ENCODE measurements at places on chromosomes 16 and 17. TPM values are rescaled to one million over a fixed set of nuclear protein-coding genes. Genes with fewer than 3 reads are reported as not detected.
A peak's percentile ranks its signal among the peaks of the same experiment; 100 is the strongest.

Gene NGFR
- total RNA-seq = 0.43 TPM

DNA sequence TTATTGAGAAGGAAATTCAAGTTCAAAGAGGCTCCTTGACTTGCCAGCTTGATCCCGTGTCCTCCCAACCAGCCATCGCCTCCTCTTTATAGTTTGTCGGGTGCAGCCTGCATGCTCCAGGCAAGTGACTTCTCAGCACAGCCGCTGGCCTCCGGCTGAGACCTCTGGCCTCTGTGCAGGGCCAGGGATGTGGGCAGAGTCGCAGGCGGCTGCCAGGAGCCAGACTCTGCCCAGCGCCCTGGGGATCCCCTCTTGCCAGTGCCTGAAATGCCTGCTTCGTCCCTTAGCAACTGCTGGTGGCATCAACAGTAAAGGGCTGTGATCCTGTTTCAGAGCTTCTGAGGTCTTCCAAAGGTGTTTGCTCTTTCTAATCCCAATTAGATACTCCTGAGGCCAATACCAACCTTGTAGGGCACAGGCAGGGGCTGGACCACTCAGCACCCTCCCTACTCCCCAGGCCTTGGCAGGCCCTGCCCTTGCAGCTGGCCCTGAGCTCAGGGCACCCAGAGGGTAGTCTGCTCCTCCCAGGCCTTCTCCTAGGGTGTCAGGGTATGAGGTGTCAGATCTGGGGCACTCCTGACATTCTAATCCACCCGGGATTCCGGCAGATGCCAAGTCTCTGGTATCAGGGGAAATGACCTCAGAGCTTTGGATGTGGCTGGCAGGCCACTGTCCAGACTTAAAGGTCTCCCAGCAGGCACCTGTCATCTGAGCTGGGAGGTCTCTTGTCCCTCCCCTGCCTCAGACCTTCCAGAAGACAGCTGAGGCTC is 68.0 kb upstream of the SIAH1 start:
- no peak for DNase-seq

DNA sequence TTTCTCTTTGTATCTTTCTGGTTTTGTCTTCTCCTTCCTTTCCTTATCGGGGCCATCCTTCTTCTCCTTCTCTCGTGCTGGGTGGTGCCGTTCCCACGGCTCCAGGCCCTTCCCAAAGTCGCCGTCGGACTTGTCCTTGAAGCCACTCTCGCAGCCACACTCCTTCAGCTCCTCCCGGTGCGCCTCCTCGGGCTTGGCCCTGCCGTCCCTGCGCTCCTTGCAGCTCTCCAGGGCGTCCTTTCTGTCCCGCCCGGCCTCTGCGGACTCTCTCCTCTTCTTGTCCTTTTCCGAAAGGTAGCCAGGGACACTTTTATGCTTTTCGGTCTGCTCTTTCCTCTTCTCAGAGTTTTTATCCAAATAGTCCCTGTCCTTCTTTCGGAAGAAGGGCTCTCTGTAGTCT is 65.9 kb downstream of the ZNF778 start:
- no peak for DNase-seq

- DNase-seq = no peak
Observed at GRCh38 chr17:75402026-75402425, 3.5 kb downstream of the GRB2 start.

DNA sequence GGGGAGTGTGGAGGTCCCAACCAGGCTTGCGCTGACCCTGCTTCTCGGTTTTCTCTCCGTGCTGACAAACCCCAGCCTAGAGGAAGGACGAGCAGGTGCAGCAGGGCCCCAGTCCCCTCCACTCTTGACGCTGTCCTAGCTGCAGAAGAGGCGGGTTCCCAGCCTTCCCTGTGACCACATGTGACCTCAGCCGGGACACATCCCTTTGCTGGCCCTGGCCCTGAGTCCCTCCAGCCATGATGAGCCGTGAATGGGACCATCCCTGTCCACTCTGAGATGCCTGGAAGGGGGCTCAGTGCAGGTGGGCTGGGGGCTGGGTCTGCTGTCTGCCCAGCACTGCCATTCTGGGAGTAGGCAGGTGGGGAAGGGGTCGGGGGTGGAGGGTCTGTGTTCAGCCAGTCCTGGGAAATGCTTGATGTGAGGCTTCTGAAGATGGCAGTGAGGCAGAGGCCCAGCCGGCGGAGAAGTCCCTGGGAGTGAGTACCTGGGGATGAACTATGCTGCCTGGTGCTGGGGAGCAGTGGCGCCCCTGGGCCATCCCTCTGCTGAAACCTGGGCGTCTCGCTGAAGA is 1.9 kb upstream of the TUBB3 start:
- DNase-seq = peak; percentile 41

GRCh38 chr17:79985943-79986391 is 49.7 kb downstream of the TBC1D16 start:
- no peak for DNase-seq

Gene CDH5
- not detected for total RNA-seq

DNA sequence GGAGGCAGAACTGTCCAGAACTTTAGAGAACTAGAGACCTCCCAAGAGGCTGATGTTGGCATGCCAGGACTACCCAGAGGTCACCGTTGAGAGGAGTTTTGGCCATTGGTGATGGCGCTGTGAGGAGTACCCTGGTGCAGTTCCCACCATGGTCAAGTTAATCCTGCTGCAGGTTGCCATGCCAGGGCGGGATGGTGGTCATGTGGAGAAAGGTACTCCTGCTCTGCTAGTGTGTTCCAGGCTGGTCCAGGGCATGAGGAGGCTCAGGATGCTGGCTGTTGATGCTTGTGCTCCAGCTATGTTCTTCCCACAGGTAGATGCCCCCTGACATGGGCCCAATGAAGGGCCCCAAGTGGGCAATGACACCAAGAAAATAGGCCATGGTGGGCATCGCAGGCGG is 4.1 kb upstream of the PHF12 start:
- DNase-seq = no peak

DNA sequence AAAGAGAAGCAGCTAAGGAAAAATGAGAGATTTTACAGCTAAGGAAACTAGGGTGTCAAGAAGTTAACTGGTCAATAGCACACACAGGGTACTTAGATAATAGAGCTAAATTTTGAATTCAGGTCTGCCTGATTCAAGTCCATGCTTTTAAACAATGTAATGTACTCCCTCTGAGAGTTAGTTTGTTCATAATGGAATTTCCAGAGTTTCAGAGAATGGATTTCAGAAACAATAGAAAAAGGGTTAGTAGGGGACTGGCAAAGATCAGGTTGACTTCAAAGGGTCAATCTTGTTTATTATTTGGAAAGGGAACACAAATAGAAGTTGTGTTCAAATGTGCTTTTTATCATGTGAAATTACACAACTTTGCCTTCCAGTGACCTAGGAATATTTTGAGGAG is 17.9 kb downstream of the NSRP1 start:
- no peak for DNase-seq

- DNase-seq = no peak
Observed at GRCh38 chr17:15168379-15168778, 96.7 kb downstream of the PMP22 start.

DNA sequence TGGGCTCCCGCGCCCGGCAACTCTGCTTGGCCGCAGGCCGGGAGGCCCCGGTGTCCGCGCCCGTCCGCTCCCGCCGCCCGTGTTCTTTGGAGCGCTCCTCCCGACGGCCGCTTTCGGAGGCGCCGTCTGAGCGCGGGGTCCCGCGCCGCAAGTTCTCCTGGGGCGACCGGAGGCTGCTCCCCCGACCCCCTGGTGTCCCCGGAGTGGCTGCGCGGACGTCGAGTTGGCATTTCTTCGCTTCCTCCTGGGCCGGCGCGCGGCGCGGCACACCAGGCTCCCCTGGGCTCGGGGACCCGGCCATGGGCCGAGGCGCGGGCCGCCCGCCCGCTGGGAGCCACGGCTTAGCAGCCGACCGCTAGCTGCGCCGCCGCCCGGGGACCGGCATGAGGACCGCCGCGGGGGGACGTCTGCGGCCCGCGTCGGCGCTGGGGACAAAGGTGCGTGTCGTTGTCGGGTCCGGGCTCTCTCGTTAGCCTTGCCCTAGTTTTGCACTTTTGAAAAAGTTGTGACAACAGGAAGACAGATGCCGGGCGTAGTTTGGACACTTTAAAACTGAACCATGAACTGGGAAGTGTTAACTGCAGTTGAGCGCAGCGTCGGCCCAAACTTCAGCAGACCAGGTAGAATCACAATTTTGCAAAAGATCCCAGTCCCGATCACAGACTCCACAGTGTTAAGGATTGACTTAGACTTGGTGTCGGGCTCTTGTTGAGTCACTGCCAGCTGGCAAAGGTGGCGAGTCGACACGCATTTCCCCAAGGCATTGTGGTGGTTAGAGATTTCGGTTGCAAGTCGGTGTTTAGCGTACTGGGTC is 700 bp downstream of the UBN1 start:
- peak; percentile 80 for DNase-seq

Gene NKD1
- not detected for total RNA-seq

Gene GAS2L2
- total RNA-seq = not detected

Gene DUSP3
- total RNA-seq = 24.9 TPM

GRCh38 chr17:19720631-19721426 is 4.4 kb upstream of the SLC47A2 start:
- no peak for DNase-seq

DNA sequence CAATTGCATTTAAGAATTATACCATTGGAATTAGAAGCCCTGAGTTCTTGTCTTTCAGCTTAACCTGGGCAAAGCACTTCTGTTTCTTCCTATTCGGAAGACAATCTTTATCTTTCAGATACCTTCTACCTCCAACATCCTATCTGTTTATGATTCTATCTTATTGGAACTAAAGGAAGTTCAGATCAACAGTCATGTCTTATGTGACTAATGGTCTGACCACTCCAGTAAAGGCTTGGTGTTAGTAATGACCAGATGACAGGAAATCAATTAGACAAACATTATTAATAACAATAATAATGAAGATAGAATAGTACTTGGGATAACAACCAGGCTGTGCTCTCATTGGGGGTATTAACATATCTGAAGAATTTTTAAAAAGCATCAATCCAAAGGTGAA is 11.3 kb downstream of the HS3ST3A1 start:
- DNase-seq = peak; percentile 42

Gene LHX1
- not detected for total RNA-seq

Gene CES5A
- total RNA-seq = not detected

DNA sequence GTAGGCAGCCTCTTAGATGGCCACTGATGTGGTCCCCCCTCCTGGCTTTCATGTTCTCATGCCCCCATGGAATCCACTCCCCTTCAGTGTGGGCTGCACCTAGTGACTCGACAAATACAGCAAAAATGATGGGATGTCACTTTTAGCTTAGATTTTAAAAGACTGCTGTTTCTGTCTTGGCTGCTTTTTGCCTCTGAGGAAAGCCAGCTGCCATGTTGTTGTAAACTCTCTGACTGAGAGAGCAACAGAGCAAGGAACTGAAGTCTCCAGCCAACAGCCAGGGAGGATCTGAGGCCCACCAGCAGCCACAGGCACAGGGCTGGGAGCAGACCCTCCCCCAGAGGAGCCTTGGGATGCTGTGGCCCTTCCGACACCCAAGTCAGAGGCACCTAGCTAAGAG is 60.6 kb upstream of the MARCHF10 start:
- DNase-seq = no peak

DNA sequence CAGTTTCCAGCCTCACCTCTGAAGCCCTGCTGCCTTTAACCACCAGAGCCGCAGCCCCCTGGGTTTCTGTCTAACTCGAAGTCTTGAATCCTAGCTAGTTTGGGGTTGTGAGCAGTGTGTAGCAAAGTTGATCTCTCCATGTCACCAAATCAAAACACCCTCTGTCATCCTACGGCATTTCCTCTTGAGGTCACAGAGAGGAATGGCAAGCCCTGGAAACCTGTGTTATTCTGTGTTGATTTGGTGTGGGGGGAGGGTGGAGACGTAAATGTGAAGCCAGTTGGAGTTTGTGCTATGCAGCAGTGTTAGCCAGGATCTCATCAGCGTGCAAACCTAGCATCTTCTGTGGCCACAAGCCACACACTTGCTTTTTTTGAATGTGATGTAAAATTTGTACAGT is 5.1 kb upstream of the LGALS9 start:
- no peak for DNase-seq

Gene HEATR9
- total RNA-seq = not detected

- no peak for DNase-seq
Observed at GRCh38 chr16:29743475-29743826, 2.3 kb downstream of the C16orf54 start.

DNA sequence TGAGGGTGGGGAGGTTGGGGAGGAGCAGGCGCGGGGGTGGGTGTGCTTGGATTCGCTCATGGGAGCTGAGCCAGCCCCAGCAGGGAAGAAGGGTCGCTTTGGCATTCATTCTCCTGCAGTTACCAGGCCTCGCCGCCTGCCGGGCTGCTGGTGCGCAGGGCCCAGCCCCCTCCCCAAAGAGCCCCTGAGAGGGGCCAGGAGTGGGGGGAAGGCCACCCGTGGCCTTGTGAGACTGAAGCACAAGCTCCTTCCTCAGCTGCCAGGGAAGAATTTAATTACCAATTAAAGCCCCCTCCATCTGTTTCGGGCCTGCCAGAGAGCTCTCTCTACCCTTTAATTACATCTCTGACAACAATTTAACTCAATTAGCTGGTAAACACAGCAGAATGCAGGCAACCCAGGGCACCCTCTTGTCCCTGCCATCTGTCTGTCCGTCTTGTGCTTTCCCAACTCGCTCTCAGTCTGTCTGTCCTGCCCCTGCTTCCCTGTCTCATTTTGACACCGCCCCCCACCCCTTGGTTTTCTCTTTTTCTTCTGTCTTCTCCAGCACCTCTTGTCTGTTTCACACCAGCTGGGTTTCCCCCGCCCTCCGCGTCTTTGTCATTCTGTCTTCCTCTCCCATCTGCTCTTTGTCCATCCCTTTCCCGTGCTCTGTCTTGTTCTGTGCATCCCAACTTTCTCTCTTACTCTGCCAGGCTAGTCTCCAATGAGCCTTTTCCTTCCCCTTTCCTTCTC is 32.7 kb downstream of the CDK5RAP3 start:
- DNase-seq = no peak

GRCh38 chr17:13544292-13544691 is 57.4 kb downstream of the HS3ST3A1 start:
- peak; percentile 98 for DNase-seq

Gene CHTF8
- 58.0 TPM for total RNA-seq

DNA sequence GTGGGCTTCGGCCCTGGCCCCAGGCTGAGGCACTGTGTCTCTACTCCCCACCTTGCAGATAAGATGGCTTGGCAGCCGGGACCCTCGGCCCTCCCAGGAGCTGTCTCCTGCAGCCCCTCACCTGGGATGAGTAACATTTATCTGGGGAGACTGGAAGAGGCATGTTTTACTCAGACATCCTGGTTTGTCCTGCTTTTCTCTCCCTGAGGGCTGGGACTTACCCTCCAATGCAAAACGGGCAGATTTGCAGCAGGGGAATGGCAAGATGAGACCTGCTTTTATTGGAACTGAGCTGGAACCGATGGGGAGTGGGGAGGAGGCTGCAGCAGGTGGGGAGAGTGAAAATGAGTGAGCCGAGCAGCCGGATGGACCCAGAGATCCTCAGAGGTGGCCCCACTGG is 27.3 kb upstream of the UBE2G1 start:
- no peak for DNase-seq

- DNase-seq = no peak
Observed at GRCh38 chr16:56255904-56256303, 64.6 kb downstream of the GNAO1 start.

Gene PRR29
- total RNA-seq = not detected

GRCh38 chr16:24980077-24980793 is 34.9 kb downstream of the ARHGAP17 start:
- peak; percentile 29 for DNase-seq

Gene C17orf50
- total RNA-seq = not detected

GRCh38 chr16:50494501-50495491 is 53.4 kb upstream of the NKD1 start:
- DNase-seq = no peak
